ENCODE measurements at places on chromosomes 16 and 17.

DNA sequence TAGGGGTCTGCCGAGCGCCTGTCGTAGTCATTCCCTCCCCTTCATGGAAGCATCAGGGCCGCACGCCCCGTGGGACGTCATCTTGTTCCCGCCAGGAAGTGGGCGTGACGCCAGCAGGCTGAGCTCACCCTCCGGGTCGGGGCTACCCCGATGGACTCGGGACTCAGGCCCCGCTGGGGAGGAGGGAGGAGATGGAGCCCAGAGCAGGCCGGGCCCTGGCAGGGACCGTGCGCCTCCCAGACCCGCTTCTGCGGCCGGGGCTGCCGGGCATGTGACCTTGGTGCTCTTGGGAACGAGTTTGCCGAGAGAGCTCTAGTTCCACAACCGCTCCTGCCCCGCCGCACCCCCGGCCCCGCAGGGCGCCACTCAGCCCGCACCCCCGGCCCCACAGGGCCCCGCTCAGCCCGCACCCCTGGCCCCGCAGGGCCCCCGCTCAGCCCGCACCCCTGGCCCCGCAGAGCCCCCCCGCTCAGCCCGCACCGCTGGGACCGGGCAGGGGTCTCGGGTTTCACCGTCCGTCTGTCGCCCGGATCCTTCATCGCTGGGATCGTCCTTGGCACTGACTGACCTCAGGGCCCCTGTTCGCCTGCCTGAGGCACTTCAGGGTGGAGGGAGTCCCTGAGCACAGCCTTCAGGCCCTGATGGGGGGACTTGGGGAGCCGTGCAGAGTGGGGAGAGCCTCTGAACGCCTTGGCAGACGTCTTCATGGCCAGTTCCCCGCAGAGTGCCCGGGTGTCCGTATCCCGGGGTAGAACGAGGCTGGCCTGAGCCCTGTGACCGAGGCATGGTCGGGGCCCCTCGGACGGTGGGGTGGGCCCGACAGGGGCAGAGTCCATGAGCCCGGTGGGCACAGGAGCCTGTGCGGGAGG, 5.8 kb downstream of the CACNA1H start:
- no peak for DNase-seq

- no peak for DNase-seq
These were observed 18.0 kb downstream of the C17orf75 start for GRCh38 chr17:32323811-32324491.

- DNase-seq, result no peak
These were observed 18.8 kb downstream of the RPH3AL start for GRCh38 chr17:333626-334396.

DNA sequence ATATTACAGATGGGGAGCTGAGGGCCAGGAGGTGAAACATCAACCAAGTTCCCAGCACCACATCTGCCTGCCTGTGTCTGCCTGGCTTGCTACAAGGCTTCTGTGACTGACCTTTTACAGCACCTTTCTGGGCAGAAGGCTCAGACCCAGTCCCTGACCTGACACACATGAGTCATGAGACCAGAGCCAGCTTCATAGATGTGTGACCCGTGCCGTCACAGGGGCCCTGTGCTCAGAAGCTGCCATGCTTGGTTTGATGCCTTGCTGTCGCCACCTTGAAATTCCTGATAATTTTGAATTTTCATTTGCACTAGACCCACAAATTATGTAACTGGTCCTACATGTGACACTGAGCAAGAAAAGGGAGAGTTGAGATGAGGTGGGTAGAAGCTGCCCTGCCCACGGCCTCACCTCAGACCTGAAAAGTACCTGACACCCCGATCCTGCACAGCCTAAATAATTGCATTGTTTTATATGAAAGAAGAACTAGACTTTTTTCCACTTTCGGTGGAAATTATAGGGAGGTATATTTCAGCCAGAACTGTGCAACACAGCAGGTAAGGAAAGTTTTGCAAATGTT, 13.3 kb upstream of the PECAM1 start:
- no peak for DNase-seq

DNA sequence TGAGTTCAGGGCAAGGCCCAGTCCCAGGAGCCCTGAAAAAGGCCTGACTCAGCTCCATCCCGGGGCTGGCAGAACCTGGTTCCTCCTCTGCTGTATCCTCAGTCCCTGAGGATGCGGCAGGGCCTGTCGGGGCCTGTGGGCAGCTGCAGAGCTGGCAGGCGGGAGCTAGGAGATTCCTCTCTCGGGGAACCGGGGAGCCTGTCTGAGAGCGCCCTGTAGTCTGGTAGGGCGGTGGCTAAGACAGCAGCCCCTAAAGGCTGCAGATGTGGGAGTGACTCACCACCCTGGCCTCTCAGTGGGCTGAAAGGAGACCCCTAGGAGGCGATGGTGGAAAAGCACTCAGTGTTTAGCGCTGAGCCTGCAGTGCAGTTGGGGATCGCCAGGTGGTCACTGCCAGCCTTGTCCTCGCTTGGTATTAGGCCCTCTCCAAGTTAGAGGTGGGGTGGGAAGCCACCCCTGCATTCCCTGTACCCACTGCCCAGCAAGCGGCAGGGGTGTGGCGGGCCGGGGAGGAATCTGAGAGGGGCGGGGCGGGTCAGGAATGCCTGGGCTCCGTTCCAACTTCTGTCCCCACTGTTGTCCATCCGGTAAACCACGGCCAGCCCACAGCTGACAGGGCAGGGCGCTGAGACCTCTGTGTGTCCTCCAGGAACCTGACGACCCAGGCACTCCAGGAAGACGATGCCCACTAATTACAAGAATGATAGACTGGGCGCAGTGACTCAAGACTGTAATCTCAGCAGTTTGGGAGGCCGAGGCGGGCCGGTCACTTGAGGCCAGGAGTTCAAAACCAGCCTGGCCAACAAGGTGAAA, 29.5 kb upstream of the CDH1 start:
- DNase-seq, result no peak

GRCh38 chr16:3363793-3364192, 8.1 kb downstream of the OR2C1 start:
- no peak for DNase-seq

GRCh38 chr16:57388359-57389086, 16.0 kb upstream of the CCL17 start:
- DNase-seq, result no peak

DNA sequence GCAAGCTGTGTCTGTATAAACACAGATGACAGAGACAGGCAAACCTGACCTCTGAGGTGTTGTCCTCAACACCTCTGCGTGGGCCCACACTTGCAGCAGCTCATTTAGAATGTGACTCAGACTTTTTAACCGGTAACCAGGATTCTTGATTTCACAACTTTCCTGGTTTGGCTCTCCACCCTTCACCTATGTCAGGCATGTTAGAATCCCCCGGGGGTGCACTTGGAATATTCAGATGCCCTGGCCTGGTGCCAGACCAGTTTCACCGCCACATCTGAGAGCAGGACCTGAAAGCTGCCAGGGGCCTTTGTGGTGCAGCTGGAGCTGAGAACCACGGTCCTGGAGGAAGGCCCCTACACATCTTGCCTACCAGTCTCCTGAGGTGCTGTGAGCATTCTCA, 4.8 kb downstream of the DHODH start:
- DNase-seq, result no peak

GRCh38 chr16:15585956-15586355, 57.0 kb downstream of the MARF1 start:
- no peak for DNase-seq

DNA sequence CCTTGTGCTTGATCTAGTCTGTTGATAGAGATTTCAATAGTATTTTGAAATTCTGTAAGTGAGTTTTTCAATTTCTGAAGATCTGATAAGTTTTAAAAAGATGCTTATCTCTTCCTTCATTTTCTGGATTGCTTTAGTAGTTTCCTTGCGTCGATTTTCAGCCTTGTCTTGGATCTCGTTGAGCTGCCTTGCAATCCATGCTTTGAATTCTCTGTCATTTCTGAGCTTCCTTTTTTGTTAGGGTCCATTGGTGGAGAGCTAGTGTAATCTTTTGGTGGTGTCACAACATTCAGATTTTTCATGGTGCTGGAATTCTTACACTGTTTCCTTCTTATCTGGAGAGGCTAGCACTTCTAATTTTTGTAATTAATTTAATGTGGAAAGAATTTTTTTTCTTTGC, 61.1 kb downstream of the SLFN11 start:
- no peak for DNase-seq

DNA sequence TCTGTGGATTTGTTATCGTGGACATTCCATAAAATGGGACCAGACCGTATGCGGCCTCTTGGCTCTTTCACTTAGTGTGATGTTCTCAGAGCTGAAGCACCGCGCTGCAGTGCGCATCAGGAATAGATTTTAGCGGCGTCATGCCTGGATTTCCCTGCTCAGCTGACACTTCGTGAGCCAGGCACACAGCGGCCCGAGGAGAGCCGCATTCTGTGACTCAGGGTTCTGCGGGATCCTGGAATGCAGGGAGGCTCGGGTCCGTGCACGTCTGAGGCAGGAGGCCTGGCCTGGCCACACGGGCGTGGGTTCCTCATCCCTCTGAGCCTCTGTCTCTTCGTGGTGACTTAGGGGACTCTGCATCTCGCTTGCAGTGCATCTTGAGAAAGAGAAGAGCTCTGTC, 13.4 kb downstream of the CBFA2T3 start:
- DNase-seq, result no peak

DNA sequence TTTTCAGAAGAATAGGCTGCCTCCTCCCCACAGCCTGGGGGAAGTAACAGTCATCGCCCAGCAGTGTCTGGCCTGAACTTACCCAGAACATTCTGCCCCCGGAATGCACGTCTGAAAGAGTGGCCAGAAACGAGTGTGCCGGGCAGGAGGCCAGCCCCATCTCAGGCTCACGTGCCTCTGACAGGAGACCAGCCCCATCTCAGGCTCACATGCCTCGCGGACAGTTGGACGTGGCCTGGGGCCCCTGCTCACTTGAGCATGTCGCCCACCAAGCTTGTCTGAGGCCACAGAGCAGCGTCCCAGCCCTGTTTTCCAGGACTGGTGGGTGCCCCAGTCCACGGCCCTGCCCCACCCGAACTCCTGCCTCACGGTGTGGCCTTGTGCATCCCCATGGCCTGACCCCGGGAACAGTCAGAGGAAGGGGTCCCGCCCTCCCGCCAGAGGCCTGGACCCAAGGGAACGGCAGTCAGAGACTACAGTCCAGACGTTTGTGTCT, 16.3 kb upstream of the CDH15 start:
- no peak for DNase-seq

GRCh38 chr17:78956254-78956653, 23.5 kb downstream of the LGALS3BP start:
- no peak for DNase-seq

DNA sequence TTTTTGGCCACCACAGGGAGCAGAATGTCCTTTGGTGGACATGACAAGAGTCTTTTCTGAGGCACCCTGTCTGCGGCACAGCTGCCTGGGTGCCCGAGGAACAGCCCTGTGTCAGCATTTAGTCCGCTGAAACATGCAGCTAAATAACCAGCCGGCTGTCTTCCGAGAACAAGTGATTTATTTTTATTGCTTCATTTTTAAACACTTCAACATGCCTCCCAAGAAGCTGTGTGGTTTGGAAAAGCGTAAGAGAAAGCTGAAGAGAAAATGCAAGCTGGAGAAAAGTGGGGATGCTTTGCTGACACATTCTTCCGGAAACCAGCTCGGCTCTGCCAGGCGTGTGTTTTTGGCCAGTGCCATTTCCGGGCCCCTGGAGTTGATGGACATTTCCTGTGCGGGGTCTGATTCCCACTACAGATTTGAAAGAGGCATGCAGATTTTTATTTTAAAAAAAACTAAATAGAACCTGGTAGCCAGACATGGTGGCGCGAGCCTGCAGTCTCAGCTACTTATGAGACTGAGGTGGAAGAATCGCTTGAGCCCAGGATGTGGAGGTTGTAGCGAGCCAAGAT, 94.7 kb downstream of the SEC14L1 start:
- DNase-seq, result no peak

DNA sequence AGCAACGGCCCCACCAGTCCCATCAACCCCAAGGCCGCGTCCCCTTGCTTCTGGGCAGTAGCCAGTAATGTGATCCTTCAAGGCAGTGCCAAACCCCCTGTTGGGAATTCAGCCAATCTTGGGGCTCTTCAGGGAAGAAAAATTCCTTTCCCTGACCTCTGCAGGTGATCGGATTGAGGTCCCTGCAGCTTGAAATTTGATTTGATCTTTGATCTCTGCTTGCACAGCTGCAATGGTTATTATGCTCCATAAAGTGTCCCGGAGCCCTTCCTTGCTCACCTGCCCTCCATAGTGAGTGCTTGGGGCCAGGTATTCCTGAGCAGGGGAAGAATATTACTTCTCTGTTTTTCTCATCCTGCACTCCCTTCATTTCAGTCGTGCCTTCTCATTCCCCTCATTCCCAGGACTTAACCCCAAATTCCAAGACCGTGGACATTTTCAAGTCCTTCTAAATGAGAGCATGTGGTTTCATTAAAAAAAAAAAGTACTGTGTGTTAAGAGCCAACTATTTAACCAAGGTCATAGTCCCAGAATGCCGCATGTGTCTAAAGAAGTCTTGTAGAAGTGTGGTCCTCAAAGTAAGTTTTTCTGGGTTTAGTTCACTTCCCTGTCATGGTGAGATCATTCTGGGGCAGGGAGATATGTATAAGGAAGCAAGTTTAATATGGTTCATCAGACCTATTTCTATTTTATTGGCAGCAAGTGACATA, 56.3 kb downstream of the SOX9 start:
- DNase-seq, result no peak

- no peak for DNase-seq
These were observed 379.2 kb upstream of the ZFHX3 start for GRCh38 chr16:73427164-73427563.

GRCh38 chr17:15260376-15261257, 4.5 kb downstream of the PMP22 start:
- DNase-seq, result peak; percentile 28

- DNase-seq, result no peak
These were observed 220.8 kb upstream of the MON1B start for GRCh38 chr16:76970087-76970744.

DNA sequence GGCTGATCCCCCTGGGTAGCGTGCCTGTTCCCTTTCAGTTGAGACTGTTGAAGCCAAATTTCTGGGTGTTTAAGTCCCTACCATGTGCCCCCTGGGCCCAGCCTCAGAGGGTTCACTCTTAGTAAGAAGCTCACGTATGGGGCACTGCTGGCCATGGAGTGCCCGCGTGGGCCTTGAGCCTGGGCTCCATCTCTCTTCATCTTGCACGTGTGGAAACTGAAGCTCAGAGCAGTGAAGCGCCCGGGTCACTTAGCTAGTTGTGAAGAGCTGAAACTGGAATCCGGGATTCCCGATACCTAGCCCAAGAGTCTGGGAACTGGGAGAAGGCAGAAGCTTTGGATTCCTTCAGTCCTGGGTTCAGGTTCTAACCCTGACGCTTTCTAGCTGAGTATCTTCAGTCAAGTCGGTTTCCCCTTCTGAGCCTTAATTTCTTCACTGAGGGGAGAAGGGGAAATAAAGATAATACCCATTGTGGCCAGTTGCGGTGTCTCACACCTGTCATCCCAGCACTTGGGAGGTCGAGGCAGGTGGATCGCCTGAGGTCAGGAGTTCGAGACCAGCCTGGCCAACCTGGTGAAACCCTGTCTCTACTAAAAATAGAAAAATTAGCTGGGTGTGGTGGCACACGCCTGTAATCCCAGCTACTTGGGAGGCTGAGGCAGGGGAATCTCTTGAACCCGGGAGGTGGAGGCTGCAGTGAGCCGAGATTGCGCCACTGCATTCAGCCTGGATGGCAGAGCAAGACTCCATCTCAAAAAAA, 103.9 kb downstream of the OR1D5 start:
- no peak for DNase-seq
